LoVo (cell line): ENCODE measurements at places on chromosomes 16 and 17.

DNA sequence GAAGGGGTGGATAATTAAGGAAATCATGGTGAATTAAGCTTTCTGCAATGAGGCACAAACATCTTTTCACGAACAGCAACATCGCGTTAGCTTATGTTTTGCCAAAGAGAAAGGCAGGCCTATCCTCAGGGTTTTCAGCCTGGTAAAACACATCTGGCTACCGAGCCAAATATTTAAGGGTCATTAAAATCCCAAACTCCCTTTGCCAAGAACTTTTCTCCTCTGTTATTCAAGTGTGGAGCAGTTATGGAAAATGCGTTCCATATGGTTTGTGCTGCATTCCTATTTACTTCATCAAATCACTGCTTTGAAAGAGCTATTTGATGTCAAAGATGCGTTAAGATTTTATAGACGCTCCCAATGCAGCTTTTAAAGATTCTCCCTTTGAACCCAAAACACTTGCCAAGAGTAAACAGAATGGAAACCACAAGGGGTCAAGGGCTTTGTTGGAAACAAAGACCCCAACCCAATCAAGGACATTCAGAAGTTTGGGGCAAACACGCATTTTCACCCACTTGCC lies 308.3 kb upstream of the CDH5 start:
- DNase-seq: no peak

DNA sequence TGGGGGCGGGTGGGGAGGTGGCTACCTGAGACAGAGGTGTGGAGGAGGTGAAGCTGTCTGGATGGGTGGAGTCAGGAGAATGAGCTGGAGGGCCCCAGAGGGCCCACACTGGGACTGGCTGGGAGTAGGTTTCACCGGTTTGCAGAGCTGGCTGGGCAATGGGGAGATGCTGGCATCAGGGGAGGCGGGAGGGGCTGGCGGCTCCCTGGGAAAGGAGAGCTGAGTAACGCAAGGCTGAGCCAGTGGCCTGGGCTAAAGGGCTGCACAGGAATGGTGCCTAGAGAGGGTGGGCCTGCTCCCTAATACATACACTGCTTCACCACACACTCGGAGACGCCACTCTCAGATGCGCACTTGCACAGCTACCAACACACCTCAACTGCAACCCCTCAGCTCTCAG lies 12.4 kb downstream of the P3H4 start:
- no peak for DNase-seq

- no peak for DNase-seq
Observed at GRCh38 chr17:12727076-12727760, 61.5 kb downstream of the MYOCD start.

DNA sequence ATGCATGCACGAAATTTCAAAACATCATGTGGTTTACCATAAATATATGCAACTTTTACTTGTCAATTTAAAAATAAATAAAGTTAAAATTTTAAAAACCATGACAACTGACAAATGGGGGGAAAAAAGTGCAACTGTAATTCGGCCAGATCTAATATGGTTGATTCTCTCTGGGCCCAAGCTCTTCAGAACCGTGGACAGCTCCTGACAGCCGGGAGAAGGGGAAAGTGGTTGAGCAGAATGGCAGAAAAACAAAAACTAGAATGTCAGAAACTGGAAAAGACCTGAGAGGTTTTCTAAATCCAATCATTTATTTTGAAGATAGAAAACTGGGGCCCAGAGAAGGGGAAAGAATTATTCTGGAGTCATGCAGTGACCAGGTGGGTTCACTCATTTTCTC lies 126.6 kb downstream of the TMEM132E start:
- peak; percentile 21 for DNase-seq

- no peak for DNase-seq
Observed at GRCh38 chr16:9438991-9439390, 347.5 kb downstream of the HAPSTR1 start.

- DNase-seq: no peak
Observed at GRCh38 chr17:83177611-83178532, 98.5 kb downstream of the METRNL start.

- no peak for DNase-seq
Observed at GRCh38 chr16:262121-262745, 13.5 kb downstream of the RGS11 start.
